ENCODE measurements at places on chromosomes 4 and X.

DNA sequence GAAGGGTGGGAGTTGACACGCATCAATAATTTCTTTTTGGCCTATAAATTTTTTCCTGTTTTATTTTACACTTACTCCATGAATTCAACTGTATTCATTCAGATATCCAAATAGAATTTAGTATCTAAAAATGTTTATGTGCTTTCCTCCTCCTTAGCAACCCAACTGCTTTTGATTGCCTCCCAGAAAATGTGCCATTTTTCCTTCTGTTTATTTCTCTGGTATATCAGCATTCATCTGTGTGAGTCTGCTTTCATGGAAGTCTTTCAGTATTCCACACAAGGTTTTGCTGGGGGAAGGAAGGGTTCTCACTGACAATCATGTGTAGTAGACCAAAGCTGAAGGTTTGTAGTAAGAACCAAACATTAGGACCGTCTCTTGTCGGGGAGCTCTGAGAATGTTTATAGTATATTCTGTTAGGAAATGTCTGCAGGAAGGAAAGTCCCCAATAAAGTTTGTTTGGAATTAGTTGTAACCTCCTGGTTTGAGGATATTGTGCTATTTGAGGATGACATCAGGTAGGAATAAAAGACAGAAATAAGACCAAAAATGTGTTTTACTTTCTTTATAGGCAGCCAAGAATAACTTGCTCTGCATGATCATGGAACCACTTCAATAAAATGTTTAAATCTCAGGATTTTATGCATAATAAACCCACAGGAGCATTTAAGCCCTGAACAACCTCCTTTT, 673.6 kb upstream of the INTU start:
- DNase-seq: no peak

GRCh38 chr4:61049018-61049417, 151.1 kb upstream of the ADGRL3 start:
- no peak for DNase-seq

DNA sequence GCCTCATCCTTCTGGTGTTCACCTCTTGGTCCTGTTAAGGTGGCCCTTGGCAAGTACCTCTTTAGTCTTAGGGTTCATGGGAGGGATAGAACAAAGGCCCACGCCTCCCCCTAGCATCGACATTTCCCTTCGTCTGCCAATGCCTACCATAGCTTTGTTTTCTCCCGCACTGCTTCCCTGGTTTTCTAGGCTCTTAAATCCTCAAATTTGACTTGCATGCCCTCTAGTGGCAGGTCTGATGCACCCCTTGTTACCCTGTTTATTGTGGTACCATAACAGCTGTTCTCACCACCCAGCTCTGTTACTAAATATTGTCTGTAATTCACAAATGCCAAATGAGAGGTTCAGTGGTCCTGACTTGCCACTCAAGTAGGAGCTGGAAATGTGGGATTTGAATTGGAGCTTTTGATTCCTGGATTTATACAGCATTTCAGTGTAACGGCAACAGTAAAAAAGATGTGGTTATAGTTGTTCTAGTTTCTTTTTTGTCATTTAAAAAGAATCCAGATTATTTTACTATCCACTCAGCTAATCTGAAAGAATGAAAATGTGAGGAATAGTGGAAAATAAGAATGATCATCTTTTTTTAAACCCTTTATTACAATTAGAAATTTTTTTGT, 100.1 kb downstream of the REPS2 start:
- peak; percentile 32 for DNase-seq

DNA sequence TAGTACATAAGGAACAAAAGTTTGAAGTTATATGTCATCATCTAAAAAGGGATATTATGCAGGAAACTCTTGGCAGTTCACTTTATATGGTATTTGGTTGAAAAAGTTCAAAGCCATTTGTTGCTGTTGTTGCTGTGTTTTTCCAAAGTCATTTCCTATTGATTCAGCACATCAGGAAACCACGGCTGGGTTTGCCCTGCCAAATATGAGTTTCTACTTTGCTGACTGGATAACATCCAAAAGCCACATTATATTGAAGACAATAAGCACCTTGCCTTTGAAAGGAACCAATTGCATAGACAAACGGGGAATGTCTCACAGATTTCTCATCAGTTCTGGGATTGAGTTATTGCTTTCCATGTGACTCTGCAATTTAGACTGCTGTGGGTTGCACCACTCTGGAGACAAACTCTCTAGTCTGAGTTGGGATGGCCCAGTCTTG, 206.1 kb downstream of the SLC39A8 start:
- DNase-seq: peak; percentile 54

- peak; percentile 1 for DNase-seq
Measured at GRCh38 chrX:85004255-85004654, 578 bp downstream of the APOOL start.

DNA sequence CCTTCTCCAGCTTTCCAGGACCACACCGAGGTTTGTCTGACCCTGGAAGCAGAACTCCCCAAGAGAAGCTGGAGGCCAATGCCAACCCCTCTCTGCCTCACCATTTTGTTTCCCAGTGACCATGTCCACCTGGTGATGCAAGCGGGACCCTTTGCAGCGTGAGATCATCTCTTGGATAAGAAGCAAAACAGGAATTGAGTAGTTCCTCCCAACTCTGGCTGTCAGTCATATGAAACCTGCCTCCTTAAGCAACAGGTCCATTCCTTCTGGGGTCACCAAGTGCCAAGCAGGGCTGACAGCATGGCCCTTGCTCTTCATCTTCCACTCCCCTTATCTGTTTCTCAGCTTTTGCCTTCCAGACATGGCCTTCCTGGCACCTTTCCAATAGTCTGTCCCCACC, 41.3 kb upstream of the MTM1 start:
- DNase-seq: no peak
